Lung (tissue), 17 donors: ENCODE measurements at places on chromosomes 12 and 14.

GRCh38 chr12:13125996-13126395, 22.5 kb upstream of the GSG1 start:
- no peak for DNase-seq

DNA sequence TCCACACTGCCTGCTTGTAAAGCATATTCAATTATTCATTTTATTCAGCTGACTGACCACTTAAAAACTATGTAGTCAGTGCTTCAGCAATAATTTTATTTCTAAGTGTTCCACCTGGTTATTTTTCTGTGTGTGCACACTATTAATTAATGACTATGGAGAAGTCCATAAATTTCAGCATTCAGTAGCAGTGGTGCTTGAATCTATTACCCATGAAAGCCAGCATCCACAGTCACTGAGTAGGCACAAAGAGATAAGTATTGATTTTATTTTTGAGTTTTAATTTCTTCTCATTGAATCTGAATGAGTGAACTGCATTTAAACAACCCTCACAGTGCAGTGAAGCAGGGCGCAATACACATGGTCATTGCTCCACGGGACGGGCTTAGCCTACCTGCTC, 643.1 kb downstream of the GALC start:
- no peak for DNase-seq

DNA sequence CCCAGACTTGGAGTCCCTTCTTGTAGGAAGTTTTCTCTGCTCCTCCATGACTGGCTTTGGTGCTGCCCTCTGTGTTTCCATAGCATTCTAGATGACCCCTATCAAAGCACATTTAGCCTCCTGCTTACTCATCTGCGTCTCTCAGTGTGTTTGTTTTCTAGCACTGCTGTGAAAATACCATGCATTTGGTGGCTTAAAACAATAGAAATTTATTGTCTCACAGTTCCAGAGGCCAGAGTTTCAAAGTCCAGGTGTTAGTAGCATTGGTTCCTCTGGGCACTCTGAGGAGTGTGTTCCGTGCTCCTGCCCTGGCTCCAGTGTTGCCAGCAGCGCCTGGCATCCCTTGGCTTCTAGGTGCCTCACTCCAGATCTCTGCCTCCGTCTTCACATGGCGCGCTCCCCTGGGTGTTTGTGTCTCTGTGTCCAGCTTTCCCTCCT, 86.1 kb downstream of the CACNA1C start:
- DNase-seq, result no peak

DNA sequence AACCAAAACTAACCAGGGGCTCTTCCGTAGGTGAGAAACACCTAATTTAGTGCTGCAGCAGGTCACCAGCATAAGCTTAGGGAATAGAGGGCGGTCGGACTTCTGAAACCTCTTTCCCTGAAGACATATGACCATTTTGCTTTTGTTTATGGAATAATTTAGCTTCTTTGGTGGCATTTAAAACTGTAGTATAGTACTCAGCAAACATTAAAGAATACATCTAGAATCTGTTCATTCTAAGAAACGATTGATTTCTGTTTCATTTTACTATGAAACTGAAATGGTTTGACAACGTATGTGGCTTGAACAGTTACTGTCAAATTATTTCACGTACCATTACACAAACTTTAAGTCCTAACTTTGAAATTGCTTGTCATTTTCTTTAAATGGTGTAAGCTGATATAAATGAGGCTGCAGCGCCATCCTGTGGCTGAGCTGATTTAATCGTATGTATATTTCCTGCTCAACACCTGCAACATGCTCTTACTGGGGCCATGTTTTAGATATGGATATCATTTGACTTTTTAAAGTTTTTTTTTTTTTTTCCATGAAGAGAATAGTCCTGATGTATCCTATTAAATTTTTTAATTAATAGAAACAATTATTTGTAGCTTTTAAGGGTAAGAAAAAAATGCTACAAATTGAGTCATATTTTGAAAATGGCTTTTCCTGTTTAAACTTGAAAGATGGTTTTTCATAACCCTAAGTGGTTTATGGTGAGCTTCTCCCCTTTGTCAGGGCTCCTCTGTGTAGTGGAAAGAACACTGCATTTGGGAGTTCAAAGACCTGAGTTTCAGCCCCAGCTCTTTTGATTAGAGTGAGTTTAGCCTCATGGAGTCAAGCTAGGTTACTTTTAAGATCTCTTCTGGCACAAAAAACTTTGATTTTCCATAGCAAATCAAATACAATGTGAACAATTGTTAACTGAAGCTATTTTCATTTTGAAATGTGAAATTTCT, 27.4 kb downstream of the CFAP54 start:
- peak; percentile 81 for DNase-seq

- DNase-seq, result no peak
Measured at GRCh38 chr12:123762715-123763052, 583 bp downstream of the DNAH10 start.

DNA sequence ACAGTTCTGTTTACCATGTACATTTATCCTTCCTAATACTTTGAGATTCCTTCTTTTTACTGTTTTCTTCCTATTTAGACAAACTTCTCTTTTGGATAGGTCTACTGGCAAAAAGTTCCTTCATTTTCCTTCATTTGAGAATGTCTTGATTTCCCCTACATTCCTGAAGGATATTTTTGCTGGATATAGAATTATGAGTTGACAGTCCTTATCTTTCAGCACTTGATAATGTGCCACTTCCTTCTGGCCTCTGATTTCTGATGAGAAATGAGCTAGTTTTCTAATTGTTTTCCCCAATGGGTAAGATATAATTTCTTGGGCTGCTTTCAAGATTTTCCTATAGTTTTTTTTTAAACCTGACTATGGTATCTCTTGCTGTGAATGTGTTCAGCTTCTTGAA, 75.6 kb downstream of the CEP83 start:
- DNase-seq, result no peak

GRCh38 chr12:96034621-96035282, 635 bp downstream of the LTA4H start:
- peak; percentile 63 for DNase-seq

GRCh38 chr14:56036353-56036752, 81.9 kb upstream of the PELI2 start:
- DNase-seq, result no peak

- no peak for DNase-seq
Measured at GRCh38 chr12:115191342-115191741, 507.4 kb upstream of the TBX3 start.

GRCh38 chr12:89309815-89310214, 42.5 kb downstream of the DUSP6 start:
- DNase-seq, result no peak

GRCh38 chr14:102776761-102777710, at the start of gene TRAF3:
Gene TRAF3 (plus strand): TSS chr14:102777449. CDS start chr14:102870202, 92,753 bp downstream.
- peak; percentile 61 for DNase-seq

- DNase-seq, result no peak
Measured at GRCh38 chr12:30585877-30586276, 109.8 kb downstream of the IPO8 start.

GRCh38 chr12:53594897-53595615, 31.1 kb downstream of the ATF7 start:
- DNase-seq, result no peak

DNA sequence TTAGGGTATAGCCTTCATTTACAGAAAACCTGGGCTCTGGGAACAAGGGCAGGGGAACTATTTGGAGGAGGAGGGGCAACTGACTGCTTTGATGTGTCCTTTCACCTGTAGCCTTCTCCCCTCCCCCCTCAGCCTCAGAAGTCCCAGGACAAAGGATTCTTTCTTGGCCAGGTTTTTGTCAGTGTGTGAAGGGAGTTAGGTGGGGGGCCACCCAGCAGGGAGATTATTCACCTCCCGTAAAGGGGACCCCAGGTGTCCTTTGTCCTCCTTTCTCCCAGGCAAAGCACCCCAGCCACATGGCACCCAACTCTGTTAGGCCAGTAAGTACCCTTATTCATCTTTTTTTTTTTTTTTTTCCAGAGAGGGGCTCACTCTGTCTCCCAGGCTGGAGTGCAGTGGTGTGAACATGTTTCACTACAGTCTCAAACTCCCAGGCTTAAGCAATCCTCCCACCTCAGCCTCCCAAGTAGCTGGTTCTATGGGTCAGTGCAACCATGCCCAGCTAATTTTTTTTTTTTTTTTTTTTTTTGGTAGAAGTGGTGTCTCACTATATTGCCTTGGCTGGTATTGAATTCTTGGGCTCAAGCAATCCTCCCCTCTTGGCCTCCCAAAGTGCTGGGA, 723 bp upstream of the NFE2 start:
- DNase-seq, result no peak

DNA sequence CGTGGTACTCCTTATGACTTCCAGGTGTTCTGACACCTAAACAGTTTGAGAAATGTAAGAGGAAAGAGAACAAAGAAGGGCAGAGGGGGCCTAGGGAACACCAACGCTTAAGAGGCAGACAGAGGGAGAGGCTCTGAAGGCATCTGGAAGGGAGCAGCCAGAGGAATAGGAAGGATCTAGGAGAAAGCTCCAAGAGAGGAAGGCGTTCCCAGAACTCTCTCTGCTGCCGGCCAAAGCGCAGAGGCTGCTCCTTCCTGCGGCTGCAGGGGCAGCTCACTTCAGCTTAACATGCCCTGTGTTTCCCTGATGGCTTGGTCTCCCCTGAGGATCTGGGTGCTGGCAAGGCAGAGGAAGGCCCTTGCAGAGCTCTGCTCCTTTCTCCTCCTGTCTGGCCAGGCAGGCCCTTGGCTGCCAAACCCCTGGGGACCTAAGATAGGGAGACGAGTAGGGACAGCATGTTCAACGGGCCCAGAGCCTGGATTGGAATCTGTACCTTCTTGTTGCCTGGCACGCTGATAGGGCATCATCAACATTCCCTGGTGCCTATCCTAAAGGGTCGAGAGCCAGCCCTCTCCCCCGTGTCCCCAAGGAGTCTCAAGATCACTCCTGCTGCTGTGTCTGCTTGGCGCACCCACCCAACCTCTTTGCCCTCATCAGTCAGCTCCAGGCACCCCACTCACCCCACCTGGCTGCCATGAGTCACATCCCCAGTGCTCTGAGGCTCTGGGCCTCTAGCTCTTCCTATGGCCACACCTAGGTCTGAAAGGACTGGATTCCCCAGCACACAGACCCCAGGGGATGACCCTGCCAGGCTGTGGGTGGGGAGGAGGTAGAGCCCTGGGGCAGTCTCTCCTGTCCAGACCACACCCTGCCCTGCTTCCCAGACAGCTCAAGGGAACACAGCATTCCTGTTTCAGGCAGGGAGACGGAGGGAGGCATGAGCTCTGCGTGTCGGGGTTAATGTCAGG, 45.6 kb downstream of the LTBP2 start:
- no peak for DNase-seq

DNA sequence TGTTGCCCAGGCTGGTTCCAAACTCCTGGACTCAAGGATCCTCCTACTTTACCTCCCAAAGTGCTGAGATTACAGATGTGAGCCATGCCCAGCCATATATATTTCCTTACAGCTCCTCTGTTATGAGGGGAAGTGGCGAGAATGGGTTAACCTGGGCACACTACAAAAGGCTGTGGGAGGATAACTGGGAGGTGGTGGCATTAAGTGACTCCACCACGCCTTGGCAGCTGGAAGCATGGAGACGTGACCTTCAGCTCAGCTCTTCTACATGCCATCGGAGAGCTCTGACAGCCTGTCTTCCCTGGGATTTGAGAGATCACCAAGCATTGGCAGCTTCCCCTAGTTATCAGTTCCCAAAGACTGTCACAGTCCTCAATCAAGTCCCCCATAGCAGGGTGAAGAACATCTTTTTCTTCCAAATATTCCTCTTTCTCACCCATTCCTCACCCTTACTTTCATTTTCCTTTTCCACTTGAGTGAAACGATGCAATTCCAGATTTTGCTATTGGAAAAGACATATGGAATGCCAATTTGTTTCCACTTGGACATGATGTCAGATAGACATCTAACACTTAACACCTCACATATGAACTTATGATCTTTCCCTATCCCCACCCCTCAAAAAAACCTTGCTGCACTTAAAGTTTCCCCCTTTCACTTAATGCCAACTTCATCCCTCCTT, 48.5 kb downstream of the PHLDA1 start:
- DNase-seq, result no peak

GRCh38 chr12:40144023-40144422, 38.1 kb upstream of the SLC2A13 start:
- DNase-seq, result no peak

DNA sequence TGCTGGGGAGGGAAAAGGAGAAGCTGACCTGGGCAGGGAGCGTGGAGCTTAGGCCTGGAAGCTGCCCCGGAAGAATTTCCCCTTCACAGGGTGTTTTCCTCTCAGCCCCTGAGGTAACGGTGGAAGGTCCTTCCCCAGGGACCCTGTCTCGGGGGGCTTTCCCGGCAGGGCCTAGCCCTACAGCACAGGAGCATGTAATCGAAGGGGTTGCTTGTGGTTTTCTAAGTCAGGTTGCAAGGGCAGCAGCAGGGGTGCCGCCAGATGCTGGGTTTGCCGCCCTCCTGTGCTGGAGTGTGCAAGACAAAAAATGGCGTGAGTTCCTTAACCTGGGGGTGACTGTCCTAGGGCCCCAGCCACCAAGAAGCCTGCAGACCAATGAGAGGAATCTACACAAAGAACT, 1.6 kb upstream of the KRT74 start:
- DNase-seq, result no peak

DNA sequence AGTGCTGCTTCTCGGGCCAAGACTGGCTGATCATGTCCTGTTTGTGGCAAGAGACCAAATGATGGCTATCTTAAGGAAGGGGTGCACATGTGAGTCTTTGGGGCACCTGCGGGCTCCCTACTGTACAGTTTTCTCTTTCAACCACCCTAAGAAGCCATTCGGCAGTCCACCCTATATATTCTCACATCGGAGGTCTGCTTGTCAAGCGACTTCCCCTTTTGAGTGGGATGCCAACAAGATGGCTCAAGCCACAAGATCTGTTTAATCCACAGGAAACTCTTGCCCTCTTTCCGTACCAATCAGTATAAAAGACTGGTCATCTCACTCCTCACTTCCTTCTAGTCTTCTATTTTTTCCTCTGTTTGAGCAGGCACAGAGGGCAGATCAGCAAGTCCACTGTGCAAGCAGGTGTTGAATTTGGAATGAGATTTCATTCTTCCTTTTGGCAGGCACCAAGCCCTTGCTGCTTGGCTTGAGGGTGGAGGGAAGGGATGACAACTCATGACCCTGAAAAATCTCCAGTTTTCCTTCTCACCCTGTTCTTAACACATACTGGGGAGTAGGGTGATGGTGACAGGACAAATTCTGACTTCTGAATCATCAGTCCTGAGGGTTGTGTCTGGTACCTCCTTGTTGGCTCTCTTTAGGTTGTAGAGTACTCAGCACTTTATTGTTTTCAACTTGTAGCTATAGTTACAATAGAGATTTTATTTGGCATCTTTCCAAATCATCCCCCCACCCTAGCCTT, 17.6 kb downstream of the LACRT start:
- no peak for DNase-seq

- DNase-seq, result no peak
Measured at GRCh38 chr14:90093942-90094595, 32.3 kb downstream of the KCNK13 start.

DNA sequence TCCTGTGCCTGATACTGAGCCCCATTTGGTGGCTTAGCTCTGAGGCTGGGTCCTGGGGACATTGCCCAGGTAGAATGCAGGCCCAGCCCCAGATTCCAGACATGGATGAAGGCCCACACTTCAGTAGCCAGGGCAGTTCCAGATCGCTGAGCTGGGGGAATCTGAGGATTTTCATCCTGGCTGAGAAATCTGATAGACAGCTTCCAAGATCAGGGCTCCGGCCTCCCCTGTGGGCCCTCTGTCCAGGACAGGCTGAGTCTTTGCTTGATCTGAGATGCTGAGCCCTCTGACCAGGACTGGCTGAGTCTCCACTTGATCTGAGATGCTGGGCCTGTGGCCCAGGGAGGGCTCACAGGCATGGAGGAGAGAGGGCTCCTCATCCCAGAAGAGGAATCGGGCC, 3.3 kb upstream of the RASAL1 start:
- no peak for DNase-seq
